Lung (tissue), 17 donors: ENCODE measurements at places on chromosomes 4 and X. TPM values are rescaled to one million over a fixed set of nuclear protein-coding genes. Genes with fewer than 3 reads are reported as not detected.
A peak's percentile ranks its signal among the peaks of the same experiment; 100 is the strongest.

The NDUFB11 gene
- 72.7 TPM for total RNA-seq

- no peak for DNase-seq
Observed at GRCh38 chr4:72641611-72642010, 72.6 kb upstream of the ADAMTS3 start.

DNA sequence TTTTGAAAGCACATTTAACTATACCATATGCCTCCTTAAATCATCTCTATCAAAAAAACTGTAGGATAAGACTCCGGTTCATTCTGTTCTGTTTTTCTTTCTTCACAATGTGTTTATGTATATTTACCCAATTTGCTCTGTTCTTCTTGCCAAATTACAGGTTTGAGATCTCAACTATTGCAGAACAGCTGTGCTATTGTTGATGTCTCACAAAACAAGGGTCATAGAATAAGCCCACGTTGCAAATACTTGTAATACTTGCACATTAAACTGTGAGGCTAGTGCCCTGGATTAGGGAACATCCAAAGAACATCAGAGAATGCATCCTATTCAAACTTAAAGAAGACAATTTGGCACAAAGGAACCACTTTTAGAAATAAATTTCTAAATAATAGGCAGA is 45.4 kb downstream of the ANTXR2 start:
- DNase-seq = no peak

DNA sequence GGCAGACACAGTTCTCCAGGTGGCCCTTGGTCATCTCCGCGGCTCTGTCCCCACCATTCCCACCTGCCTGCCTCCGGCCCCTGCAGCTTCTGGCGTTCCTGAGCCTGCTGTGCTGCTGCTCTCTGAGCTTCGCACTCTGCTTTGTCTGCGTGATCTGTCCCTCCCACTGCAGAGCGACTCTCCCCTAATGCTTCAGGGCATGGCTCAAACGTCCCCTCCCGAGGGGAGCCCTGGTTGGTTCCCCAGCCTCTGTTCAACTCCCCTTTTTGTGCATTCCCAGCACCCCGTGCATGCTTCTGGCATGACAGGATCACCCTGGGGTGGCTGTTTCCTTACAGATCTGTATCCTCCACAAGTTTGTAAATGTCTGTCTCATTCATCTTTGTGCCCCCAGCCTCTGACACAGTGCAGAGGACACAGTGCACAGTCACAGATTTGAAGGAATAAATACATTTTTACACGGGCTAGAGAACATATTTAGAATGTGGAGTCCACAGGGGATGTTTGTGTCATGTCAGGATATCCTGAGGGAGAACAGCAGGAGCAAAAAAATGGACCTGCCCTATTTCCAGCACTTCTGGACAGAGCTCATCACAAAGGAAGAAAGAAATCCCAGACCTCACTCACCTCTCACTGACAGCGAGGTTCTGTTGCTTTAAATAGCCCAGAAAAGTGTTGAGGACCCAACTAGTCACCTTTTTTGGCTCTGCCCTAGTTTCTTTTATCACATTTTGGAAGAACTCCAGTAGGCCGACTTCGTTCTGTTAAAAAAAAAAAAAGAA is 72.6 kb downstream of the GATB start:
- peak; percentile 56 for DNase-seq

- no peak for DNase-seq
Observed at GRCh38 chr4:126530996-126531585, 1101.7 kb upstream of the INTU start.
